Pancreas (tissue), 10 donors: ENCODE measurements at places on chromosomes 5 and 9. TPM values are rescaled to one million over a fixed set of nuclear protein-coding genes. Genes with fewer than 3 reads are reported as not detected.

DNA sequence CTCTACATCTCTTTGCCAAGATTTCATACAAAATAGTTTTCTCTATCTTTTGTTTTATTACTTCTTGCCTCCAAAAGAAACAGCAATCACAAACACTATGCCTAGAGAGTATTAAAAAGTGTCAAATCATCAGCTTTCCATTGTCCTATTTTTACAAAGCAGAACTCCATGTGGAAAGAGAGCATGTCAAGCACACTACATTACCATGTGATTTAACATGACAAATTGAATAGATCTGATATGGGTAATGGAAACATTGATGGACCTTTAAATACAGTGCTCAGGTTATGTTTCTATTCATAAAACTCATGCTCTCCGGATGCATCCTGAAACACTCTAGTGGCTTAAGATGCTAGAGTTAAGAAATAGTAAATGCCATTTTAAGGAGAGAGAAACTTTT, 791.4 kb upstream of the CTNND2 start:
- no peak for DNase-seq

DNA sequence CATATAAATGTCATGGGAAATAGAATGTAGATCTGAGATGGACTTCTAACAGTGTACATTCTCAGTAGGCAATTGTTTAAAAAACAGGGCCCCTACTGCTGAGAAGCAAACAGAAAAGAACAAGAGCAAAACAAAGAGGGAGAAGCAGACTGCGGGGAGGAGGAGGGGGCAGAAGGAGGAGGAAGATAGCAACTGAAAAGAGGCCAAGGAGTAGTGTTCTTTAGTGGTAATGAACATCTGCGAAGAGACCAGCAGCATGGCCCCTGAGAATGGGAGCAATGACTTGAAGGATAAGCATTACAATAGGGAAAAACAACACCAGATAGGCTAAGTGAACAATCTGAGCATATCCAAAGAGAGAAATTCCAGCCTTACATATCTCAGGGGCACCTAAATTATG, 36.8 kb downstream of the HAPLN1 start:
- no peak for DNase-seq

GRCh38 chr5:127299678-127300077, 9.1 kb downstream of the MEGF10 start:
- no peak for DNase-seq

DNA sequence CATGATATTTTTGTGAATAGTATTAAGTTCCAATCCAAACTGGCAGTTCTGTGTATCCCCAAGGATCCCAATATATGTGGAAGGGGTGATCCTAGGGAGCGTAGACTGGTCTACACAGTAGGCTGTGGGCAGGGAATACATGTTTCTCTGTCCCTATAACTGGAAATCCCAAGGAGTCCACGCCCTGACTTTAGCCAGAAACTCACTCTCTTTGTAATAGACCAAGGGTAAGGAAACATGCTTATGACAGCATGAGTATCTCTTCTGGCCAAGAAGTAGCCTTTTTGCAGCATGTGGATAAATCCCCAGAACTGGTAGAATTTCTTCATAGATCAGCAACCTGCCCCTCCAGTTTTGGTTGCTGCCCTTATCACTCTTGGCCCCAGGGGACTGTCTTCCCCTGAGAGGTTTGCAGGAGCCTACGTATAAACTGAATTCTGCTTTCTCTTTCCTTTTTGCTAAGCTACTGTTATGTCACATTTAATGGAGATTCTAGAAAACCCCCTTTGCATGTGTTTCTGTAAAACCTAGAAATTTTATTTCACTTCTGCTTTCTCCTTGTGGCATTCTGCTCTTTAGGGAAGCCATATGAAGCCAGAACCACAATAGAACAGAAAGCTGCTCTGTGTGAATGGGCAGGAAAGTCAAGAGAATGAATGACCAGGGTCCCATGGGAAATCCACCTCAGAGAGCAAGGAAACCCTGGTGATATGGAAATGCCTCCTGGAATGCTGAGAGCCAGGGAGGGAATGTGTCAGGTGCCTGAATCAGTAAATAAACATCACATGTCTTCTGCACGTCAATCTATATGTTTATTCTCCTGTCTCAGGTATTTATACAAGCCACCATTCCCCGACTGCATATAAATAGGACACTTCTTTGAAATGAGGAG, 3.5 kb downstream of the IFNA2 start:
- no peak for DNase-seq

- no peak for DNase-seq
Observed at GRCh38 chr9:90830977-90831376, 29.4 kb downstream of the SYK start.

- DNase-seq, result no peak
Observed at GRCh38 chr9:93517331-93517730, 59.1 kb upstream of the PHF2 start.

The RBM22 gene
- total RNA-seq, result 18.0 TPM

The PTGDS gene
- total RNA-seq, result 12.7 TPM

The NR2F1 gene
- 2.1 TPM for total RNA-seq

The LHX3 gene
- not detected for total RNA-seq

DNA sequence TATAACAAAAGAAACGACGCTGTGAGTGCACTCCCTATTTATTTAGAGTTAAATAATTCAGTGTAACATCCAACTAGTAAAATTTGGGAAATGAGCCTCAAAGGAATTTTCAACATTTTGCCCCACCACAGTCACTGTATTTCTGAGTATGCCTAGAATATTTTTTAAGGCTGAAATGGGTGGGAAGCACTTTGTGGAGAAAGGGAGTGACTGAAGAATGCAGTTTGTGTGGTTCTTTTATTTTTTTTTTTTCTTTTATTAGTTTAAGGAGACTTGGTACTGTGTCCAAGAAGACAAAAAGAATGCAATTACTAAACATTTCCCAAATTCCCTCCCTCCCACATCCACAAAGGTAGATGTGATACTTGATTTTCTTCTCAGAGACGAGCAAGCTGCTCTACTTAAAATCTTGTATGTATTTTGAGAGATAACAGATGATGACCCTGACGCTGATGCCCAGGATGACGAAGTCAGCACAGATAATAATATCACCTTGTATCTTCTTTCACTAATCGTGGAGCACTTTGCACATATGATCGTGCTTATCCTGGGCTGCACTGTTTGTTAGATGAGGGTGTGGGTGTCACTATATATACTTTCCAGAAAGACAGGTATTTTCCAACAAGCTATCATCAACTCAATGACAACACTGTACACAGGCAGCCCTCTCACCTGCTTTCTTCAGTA, 586.3 kb downstream of the RAB3C start:
- no peak for DNase-seq

GRCh38 chr9:112925058-112925641, 34.5 kb upstream of the SLC46A2 start:
- DNase-seq, result no peak

The GPR151 gene
- not detected for total RNA-seq

The CDKN2AIPNL gene
- total RNA-seq, result 21.4 TPM

DNA sequence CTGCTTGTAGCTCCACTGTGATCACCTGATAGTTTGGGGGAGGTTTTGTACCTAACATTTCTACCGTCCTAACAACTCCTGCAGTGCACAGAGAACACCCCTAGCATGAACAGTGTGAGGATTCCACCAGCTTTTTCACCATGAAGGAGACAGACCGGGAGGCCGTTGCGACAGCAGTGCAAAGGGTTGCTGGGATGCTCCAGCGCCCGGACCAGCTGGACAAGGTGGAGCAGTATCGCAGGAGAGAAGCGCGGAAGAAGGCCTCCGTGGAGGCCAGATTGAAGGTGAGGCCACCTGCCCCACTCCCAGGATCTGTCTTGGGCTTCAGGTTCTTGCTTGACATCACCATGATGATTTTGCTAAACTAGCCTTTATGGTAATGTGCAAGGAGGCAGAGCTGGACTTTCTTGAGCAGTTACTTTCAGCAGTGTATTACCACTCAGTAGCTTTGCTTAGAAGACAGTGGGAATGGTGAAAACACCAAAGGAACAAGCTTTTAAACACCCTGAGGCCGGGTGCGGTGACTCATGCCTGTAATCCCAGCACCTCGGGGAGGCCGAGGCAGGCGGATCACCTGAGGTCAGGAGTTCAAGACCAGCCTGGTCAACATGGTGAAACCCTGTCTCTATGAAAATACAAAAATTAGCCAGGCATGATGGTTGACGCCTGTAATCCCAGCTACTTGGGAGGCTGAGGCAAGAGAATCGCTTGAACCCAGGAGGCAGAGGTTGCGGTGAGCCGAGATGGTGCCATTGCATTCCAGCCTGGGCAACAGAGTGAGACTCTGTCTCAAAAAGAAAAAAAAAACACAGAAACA, 3.3 kb downstream of the EXOC3 start:
- no peak for DNase-seq

The POU4F3 gene
- total RNA-seq, result not detected

GRCh38 chr9:69963803-69964202, 79.8 kb upstream of the MAMDC2 start:
- no peak for DNase-seq

DNA sequence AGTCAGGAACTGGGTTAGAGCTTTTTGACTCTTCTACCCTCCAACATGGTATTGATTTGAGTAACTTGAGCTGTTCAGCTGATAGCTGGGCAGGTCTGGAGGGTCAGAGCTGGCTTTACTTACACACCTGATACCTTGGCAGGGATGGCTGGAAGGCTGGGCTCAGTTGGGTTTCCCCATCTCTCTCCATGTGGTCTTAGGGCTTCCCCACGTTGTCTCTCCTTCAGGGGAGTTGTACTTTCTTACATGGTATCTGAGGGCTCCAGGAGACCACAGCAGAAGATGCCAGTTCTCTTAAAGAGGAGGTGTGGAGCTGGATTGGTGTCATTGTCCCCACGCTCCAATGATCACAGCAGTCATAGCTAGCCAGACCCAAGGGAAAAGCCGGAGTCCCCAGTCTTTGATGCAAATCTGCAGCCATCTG, 25.6 kb downstream of the ISOC1 start:
- DNase-seq, result no peak

DNA sequence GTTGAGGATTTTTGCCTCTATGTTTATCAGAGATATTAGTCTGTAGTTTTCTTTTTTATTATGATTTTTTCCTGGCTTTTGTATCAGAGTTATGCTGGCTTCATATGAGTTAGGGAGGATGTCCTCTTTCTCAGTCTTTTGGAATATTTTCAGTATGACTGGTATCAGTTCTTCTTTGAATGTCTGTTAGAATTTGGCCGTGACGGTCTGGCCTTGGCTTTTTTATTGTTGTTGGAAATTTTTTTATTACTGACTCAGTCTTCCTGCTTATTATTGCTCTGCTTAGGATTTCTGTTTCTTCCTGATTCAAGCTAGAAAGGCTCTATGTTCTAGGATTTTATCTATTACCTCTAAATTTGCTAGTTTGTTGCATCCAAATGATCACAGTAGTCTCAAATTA, 421.9 kb downstream of the CDH10 start:
- DNase-seq, result no peak

DNA sequence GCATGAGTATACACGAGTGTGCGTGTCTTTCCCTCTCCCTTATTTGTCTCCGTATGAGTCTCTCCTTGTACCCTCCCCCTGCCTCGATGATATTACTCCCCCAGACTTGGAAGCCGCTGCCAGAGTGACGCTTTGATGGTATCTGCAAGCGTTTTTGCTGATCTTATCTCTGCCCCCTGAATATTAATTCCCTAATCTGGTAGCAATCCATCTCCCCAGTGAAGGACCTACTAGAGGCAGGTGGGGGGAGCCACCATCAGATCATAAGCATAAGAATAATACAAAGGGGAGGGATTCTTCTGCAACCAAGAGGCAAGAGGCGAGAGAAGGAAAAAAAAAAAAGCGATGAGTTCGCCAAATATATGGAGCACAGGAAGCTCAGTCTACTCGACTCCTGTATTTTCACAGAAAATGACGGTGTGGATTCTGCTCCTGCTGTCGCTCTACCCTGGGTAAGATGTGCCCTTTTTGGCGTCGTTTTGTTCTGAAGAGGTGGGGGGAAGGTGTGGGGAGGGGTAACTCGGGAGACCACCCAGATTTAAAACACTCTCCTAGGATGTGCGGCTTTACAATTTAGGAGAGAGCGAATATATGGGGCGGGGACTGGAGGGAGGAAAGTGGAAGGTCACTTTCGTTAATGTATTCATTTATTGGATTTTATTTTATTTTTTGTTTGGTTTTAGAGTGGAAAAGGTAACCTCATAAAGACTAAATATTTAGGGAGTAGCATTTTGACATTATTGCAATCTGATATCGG, at the start of gene GABRG2:
Gene GABRG2 (plus strand): TSS at position 119 of the 757 bp plus-strand sequence. CDS start 227 bp downstream, at position 346.
- DNase-seq, result no peak

The CBY3 gene
- total RNA-seq, result not detected
